Melanocyte of skin (primary cell): ENCODE measurements at places on chromosomes 16 and 17. TPM values are rescaled to one million over a fixed set of nuclear protein-coding genes. Genes with fewer than 3 reads are reported as not detected.

The HSPB9 gene
- total RNA-seq, result not detected in 2 replicates

The TBC1D3 gene
- total RNA-seq, result not detected in 2 replicates

The DBF4B gene
- 8.9 and 9.8 TPM in 2 replicates for total RNA-seq

The SLC12A3 gene
- not detected in 2 replicates for total RNA-seq

The TMEM238L gene
- not detected in 2 replicates for total RNA-seq

The ASB16 gene
- 0.15 TPM in 1 of 2 replicates, not detected in the other for total RNA-seq

The TMEM235 gene
- total RNA-seq, result not detected in 2 replicates

The USP43 gene
- 0.93 and 1.3 TPM in 2 replicates for total RNA-seq

The KCNJ12 gene
- total RNA-seq, result 0.34 and 0.73 TPM in 2 replicates

The CALB2 gene
- under 0.01 and 0.77 TPM in 2 replicates for total RNA-seq

The CNGB1 gene
- total RNA-seq, result not detected in 2 replicates

The CACNG3 gene
- not detected in 2 replicates for total RNA-seq

The HSD3B7 gene
- total RNA-seq, result 12.2 and 13.0 TPM in 2 replicates

The HEATR9 gene
- not detected in 2 replicates for total RNA-seq

The SNX20 gene
- not detected in 2 replicates for total RNA-seq

The RPAIN gene
- total RNA-seq, result 37.3 and 46.0 TPM in 2 replicates

The MAPT gene
- 0.33 and 1.5 TPM in 2 replicates for total RNA-seq

The ITFG1 gene
- total RNA-seq, result 53.3 and 72.7 TPM in 2 replicates

The SUPT4H1 gene
- total RNA-seq, result 42.9 and 62.9 TPM in 2 replicates

The TMEM94 gene
- total RNA-seq, result 33.0 and 43.8 TPM in 2 replicates

The CD300LG gene
- under 0.01 TPM in 1 of 2 replicates, not detected in the other for total RNA-seq

The NTN1 gene
- total RNA-seq, result under 0.01 and 0.34 TPM in 2 replicates

The ERN2 gene
- not detected in 2 replicates for total RNA-seq

The PRSS21 gene
- not detected in 2 replicates for total RNA-seq

The WIPI1 gene
- total RNA-seq, result 375 and 507 TPM in 2 replicates

The LCAT gene
- 1.7 and 2.2 TPM in 2 replicates for total RNA-seq

The TNP2 gene
- total RNA-seq, result not detected in 2 replicates

The ITGAL gene
- not detected in 2 replicates for total RNA-seq

The EVPLL gene
- total RNA-seq, result not detected in 2 replicates

The PSMC3IP gene
- 4.4 and 7.9 TPM in 2 replicates for total RNA-seq

The PHB1 gene
- 132 and 149 TPM in 2 replicates for total RNA-seq

The ACOX1 gene
- 44.0 and 81.1 TPM in 2 replicates for total RNA-seq

The KIFC3 gene
- total RNA-seq, result 91.2 and 99.8 TPM in 2 replicates

The RPA1 gene
- 25.8 and 29.0 TPM in 2 replicates for total RNA-seq

The AIPL1 gene
- not detected in 2 replicates for total RNA-seq

The TOB1 gene
- total RNA-seq, result 24.0 and 35.8 TPM in 2 replicates

The HCRT gene
- total RNA-seq, result not detected in 2 replicates

The CUEDC1 gene
- 16.0 and 16.3 TPM in 2 replicates for total RNA-seq

The LGALS9B gene
- not detected in 2 replicates for total RNA-seq

The MMP25 gene
- total RNA-seq, result under 0.01 and 0.36 TPM in 2 replicates

The PABPN1L gene
- total RNA-seq, result not detected in 2 replicates

The TBC1D3D gene
- 1.00 TPM in 1 of 2 replicates, not detected in the other for total RNA-seq

The PYDC1 gene
- total RNA-seq, result not detected in 2 replicates

The ZKSCAN2 gene
- total RNA-seq, result 4.5 and 6.9 TPM in 2 replicates

The MYH2 gene
- total RNA-seq, result not detected in 2 replicates

The ACBD4 gene
- total RNA-seq, result 5.0 and 6.9 TPM in 2 replicates

The SPN gene
- total RNA-seq, result not detected in 2 replicates
